ENCODE measurements at places on chromosomes 7 and 10.

- no peak for DNase-seq
Observed at GRCh38 chr10:42972946-42973345, 103.9 kb upstream of the RET start.

DNA sequence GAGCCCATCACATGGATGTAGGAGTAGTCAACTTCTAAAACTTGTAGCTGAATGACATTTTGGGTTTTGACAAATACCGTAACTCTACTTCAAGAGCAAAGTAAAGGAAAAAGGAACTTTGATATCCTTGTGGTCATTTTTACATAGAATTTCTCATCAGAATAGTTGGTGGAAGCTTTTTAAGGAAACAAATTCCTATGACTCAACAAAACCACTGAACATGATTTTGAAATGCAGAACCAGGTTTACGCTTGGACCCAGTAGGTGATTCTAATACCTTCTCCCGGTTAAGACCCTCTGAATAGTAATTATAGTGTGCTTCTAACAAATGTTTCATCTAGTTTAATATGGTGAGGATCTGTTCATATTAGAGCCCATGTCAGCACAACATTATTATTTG lies 307.8 kb downstream of the GPR37 start:
- DNase-seq: no peak

DNA sequence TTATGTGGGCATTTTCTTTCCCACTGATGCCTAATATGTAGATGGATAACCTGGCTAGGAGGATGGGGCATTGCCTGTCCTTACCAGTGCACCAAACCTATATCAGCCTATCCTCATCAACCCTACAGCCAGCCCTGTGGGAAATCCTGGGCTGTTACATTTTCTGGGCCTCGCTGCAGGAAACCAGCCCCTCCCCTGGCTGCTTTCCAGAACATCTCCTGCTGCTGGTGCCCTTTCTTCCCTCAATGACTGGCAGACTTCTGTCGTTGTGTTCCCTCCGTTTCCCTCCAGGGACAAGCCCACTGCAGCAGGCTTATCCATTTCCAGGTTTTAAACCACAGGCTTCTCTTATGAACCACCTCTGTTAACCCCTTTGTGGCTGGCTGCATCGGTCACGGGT lies 486.1 kb upstream of the COBL start:
- no peak for DNase-seq

- DNase-seq: no peak
Observed at GRCh38 chr7:139304517-139304916, 36.6 kb upstream of the FMC1 start.

- no peak for DNase-seq
Observed at GRCh38 chr7:111050875-111051416, 40.0 kb upstream of the LRRN3 start.

- no peak for DNase-seq
Observed at GRCh38 chr10:111648046-111648445, 535.5 kb downstream of the GPAM start.
